T1000 (cell line): ENCODE measurements at places on chromosomes 13 and 19.

GRCh38 chr13:74443631-74444030, 309.4 kb upstream of the KLF12 start:
- peak; percentile 6 for DNase-seq

DNA sequence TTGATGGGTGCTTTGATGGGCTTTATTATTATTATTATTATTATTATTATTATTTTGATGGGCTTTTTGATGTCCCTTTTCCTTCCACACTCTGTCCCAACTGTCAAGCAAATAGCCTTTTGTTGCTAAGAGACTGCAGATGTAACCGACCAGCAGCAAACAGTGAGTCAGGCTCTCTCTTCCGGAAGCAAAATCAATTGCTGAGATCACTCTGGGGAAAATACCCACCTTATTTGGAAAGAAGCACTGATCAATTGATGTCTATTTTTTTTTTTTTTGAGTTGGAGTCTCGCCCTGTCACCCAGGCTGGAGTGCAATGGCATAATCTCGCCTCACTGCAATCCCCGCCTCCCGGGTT, 2.9 kb downstream of the LDLR start:
- DNase-seq, result peak; percentile 32

DNA sequence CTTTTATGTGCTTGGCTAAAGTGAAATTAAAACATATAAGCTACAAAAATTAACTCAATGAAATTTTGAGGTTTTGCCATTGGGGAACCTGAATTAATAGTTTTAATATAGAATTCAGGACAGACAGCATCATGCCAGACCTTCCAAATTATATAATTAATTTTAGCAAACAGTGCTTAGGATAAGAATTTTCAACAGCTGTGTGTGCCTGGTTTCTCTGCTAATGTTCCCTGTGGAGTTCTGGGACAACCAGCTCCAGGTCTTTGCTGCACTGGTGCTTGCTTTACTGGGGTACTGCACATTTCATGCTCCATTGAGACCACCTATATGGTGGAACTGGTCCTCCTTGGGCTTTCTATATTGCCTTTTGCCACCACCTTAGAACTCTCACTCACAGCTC, 199.5 kb downstream of the NDFIP2 start:
- no peak for DNase-seq

GRCh38 chr13:33194820-33195692, 90.5 kb downstream of the STARD13 start:
- peak; percentile 58 for DNase-seq

GRCh38 chr19:31356587-31357314, 7.5 kb upstream of the TSHZ3 start:
- no peak for DNase-seq

DNA sequence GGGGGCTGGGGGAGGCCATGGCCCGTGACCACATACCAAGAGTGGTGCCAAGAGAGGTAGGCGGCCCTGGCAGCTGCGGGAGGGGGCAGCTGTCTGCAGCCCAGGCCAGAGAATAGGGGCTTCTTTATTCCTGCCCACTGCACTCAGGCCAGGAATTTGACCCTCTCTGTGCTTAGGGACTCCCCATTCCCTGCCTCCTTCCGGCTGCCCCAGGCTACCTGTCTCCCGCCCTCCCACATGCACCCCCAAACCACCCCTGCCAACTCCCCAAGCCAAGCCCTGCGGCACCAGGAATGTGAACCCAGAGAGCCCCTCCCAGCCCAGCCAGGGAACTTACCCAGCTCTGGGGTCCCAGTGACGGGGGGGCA, 687 bp downstream of the PLEKHA4 start:
- DNase-seq, result no peak

GRCh38 chr19:16946951-16947940, 58.4 kb downstream of the F2RL3 start:
- no peak for DNase-seq

GRCh38 chr13:99103536-99103935, 97.1 kb upstream of the UBAC2 start:
- no peak for DNase-seq

DNA sequence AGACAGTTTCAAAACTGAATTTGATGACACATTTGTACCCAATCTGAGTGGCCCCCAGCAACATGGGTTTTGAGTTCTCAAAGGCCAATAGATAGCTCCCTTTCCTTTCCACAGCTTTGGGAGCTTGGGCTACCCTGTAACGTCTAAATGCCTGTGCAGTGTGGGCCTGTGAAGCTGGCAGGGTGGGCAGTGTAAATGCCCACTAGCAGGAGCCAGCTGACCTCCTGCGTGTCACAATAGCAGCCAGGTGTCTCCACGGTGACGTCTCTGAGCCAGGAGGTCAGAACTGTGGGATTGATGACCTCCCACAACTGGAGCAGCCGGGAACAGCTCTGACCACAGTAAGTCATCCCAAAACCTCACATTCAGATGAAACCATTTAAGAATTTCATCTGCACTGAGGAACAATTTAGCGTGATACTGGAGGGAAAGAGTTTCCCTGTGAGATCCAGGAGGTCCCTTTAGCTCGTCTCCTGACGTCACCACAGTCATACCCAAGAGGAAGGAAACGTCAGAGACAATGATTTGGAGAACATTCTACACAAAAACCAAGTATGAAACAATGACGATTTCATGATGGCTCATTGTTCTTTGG, at the start of gene IPO5:
Gene IPO5 (plus strand): TSS at position 300 of the 595 bp plus-strand sequence. CDS start 23,022 bp downstream, outside the sequence.
- DNase-seq, result no peak

DNA sequence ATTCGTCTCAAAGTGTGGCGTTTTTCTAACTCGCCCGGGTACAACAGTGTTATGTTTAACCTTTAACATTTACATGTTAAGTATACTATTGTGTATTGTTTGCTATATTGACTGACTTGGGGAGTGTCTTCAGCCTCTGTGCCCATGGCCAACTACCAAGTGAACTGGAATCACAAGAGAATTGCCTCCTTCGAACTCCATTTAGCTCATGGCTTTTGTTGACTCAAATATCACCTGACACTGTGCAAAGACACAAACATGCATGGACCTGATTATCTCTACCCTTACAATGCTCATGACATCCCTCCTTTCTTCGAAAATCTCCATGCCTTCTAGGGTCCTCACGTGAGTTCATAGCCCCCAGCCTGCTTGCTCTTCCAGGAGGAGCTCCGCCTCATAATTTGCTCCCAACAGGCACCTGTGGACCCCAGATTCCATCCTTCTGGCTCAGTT, 704 bp downstream of the ZNF814 start:
- DNase-seq, result no peak

GRCh38 chr19:7861619-7862412, 12.4 kb downstream of the PRR36 start:
- DNase-seq, result no peak

DNA sequence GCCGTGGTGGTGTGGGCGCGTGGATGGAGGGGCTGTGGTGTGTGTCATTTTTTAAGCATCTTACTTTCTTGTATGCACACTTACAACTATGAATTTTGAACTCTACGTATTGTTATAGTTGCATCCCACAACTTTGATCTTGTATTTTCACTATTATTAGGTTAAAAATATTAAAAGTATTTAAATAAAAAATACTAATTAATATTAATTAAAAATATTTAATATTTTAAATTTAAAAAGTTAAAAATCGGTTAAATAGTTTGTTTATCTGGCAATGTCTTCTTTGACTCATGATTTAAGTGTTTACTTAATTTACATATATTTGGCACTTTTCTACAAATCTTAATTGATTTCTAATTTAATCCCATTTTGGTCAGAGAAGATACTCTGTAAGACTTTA, 17.8 kb upstream of the GJB6 start:
- DNase-seq, result no peak

- DNase-seq, result peak; percentile 32
Observed at GRCh38 chr19:47210689-47211316, 20.2 kb downstream of the BBC3 start.

- peak; percentile 35 for DNase-seq
Observed at GRCh38 chr19:37953171-37953917, 46.3 kb downstream of the SIPA1L3 start.

- DNase-seq, result no peak
Observed at GRCh38 chr13:24734950-24735349, 29.0 kb upstream of the RNF17 start.

DNA sequence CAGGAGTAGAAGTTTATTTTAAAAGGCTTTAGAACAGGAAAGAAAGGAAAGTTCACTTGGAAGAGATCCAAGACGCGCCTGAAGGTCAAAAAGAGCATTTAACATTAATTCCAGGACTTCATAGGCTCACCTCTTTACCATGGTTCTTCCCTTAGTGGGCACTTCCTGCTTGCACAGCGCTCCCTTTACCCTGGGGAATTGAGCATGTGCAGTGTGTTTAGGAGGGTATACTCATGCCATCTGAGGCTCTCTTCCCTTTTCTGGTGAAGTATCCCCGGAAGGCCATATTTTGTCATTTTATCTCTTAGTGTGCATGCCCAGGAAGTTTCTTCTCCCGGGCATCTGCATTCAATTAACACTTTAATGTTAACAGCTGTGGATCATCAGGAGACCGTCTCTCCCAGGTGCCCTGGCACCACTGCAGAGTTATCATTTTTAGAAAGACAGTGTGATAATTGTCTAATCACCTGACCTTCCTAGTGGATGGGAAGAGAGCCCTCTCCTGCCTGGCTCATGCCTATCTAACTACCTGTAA, 66.1 kb upstream of the ABCC4 start:
- DNase-seq, result no peak

DNA sequence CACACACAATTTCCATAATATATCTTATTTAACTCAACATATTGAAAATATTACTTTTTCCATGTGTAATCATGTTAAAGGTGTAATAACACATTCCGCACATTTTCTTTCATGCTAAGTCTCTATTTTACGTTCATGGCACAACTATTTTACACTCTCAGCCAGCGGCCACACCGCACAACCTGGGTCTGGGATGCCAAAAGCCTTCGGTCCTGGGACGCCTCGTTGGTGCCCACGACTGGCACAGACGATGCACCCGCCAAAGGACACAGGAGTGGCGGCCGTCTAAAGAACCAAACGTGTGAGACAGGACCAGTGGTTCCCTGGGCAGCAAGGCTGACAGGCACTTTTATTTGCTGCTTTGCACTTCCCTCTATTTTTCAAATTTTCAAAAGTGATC, 10.0 kb upstream of the PROZ start:
- DNase-seq, result no peak

DNA sequence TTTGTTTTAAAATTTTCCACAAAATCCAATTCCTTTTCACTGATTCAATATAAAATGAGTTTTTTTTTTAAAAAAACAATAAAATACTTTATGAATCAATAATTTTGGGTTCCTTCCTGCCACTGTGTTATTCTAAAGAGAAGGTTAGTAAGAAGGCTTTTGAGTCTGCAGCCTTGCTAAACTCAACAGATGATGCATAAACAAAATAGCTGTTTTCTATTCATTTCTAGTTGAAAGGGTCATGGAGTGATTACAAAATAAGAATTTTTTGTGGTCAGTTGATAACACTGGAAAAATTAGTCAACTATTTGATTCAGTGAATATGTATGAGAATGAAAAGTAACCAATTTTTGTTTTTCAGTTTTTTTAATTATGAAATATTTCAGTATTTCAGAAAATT, 169.9 kb downstream of the VWA8 start:
- DNase-seq, result no peak

GRCh38 chr13:108463340-108463739, 166.1 kb upstream of the MYO16 start:
- peak; percentile 1 for DNase-seq
